ENCODE measurements at places on chromosomes 3 and 15. TPM values are rescaled to one million over a fixed set of nuclear protein-coding genes. Genes with fewer than 3 reads are reported as not detected.

- H3K27me3 ChIP-seq, result no peaks in the 10 kb centered on the region
- peaks cover 60% of the 10 kb centered on the region for H3K36me3 ChIP-seq
- H3K4me1 ChIP-seq, result peaks cover 3% of the 10 kb centered on the region
- no peak overlapping the region for H3K4me3 ChIP-seq
Measured at GRCh38 chr15:63678393-63678792, 81.2 kb downstream of the FBXL22 start.

DNA sequence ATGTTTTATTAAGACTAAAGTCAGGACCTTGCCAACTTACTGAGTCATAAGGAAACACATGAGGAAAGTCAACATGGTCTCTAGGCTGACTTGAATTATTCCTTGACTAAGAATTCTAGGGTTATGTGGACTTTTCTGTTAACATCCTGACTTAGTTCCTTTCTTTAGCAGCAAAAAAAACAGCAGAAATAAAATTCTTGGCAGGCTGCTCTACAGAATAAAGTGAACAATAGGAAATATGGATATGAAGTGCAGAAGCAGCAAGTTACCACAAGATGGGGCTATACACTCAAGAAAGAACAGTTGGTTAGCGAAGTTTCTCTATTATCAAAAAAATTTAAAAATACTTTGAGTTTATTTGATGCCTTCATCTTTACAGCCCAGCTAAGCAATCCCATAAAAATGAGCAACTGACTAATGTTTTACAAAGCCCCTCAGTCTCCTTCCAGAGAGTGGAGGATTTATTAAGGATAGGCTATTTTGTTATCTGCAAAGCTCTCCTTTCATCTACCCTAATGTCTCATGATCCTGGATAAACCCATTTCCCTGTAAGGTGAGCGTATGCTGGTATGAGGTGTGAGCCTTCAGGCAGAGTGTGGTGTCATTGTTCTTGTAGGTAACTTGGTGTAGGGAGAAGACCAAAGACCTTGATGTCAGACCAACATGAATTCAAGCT, 23.1 kb upstream of the MCCC1 start:
- peaks cover 3% of the 10 kb centered on the region for H3K4me1 ChIP-seq
- no peak overlapping the region for H3K4me3 ChIP-seq
- H3K36me3 ChIP-seq, result no peaks in the 10 kb centered on the region
- no peaks in the 10 kb centered on the region for H3K27me3 ChIP-seq
- no peak overlapping the region for H3K27ac ChIP-seq
- DNase-seq, result peak; percentile 60

- H3K27me3 ChIP-seq, result no peaks in the 10 kb centered on the region
- H3K36me3 ChIP-seq, result peaks cover 45% of the 10 kb centered on the region
- peak overlapping the region; percentile 10 for H3K27ac ChIP-seq
Measured at GRCh38 chr3:129305592-129306091, 27.0 kb downstream of the HMCES start.

DNA sequence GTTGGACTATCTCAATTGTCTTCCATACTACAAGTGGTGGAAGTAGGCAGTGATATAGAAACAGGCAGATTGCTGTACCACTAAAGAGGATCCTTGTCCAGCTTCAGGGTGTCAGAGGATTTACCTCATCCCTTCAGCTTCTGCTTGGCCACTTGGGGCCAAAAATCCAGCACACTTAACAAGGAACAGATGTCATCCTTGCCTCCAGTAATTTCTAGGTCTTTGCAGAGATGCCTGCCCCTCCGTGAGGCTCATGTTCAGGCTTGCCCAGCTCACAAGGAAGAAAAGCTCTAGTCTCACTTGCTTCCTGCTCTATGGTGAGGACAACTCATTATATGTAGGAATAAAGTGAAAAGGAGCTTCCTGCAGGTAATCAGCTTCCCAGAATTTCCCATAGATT, 510.3 kb downstream of the EPHA3 start:
- DNase-seq, result no peak
- peaks cover 10% of the 10 kb centered on the region for H3K4me1 ChIP-seq
- H3K27me3 ChIP-seq, result no peaks in the 10 kb centered on the region
- H3K27ac ChIP-seq, result no peak overlapping the region

- H3K27ac ChIP-seq, result no peak overlapping the region
- peak; percentile 67 for DNase-seq
- no peaks in the 10 kb centered on the region for H3K36me3 ChIP-seq
Measured at GRCh38 chr3:62556121-62556815, 182.9 kb upstream of the FEZF2 start.

STAC gene
- total RNA-seq, result 1.2 TPM

- H3K36me3 ChIP-seq, result no peaks in the 10 kb centered on the region
- H3K27me3 ChIP-seq, result no peaks in the 10 kb centered on the region
- H3K27ac ChIP-seq, result peak overlapping the region; percentile 98
- H3K4me3 ChIP-seq, result peak overlapping the region; percentile 89
- H3K4me1 ChIP-seq, result no peaks in the 10 kb centered on the region
Measured at GRCh38 chr3:17741621-17742101, 770 bp downstream of the TBC1D5 start.

- no peak overlapping the region for H3K4me3 ChIP-seq
- H3K4me1 ChIP-seq, result no peaks in the 10 kb centered on the region
- no peaks in the 10 kb centered on the region for H3K36me3 ChIP-seq
Measured at GRCh38 chr3:194541483-194541882, 54.7 kb upstream of the ATP13A3 start.

DNA sequence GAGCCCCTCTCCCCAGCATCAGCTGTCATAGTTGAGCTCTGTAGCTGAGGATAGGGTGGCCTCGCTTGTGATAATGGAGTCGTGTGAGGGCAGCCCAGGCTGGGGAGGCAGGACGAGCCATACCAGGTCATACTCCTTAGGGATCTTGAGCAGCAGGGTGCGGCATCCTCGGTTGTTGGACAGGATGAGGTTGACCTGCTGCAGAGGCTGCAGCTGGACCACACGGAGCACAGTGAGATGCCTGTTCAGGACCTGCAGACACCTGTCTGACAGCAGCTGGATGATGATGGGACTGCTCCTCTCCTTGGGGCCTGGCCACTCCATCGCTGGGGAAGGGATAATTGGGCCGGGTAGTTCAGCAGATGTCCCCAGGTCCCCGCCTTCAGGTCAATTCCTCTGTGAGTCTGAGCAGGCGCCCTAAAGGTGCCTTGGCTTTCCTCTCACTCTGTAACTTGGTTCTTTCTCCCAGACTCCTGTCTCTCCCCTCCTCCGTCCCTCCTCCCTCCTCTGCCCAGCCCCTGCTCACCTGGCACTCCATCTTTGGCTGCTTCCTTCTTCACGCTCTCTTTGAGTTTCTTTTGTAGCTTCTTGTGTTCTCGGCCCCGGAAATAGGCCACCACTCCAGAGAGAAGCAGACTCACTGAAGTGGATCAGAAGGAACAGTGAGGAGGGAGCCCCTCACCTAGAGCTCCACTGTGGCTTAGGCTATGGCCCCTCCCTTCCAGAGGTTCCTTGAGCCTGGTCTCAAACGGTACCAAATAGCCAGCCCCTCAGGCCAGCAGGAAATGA, 7.8 kb downstream of the DUOX2 start:
- no peak for DNase-seq
- no peaks in the 10 kb centered on the region for H3K4me1 ChIP-seq
- H3K27me3 ChIP-seq, result peaks cover 57% of the 10 kb centered on the region
- no peaks in the 10 kb centered on the region for H3K36me3 ChIP-seq
- H3K27ac ChIP-seq, result no peak overlapping the region

SLC6A11 gene
- 0.36 TPM for total RNA-seq

C3orf85 gene
- total RNA-seq, result not detected

LMAN1L gene
- total RNA-seq, result not detected

GRIP2 gene
- total RNA-seq, result 0.77 TPM

DNA sequence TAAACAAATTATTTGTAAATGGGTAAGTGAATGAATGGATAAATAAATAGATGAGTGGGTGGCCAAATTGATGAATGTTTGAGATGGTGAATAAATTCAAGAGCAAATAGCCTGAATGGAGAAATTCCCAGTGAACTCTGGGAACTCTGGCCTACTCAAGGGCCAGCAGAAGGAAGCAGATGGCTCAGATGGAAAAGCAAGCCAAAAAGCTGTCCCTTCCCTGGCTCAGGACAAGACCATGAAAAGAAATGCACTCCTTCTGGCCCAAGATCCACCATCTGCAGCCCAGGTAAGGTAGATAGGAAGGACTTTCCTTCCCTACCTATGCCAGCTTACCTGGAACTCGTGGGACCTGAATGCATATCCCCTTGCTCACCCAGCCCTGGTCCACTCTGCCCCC, 37.6 kb upstream of the CLDN18 start:
- DNase-seq, result no peak
- H3K4me1 ChIP-seq, result no peaks in the 10 kb centered on the region
- H3K4me3 ChIP-seq, result no peak overlapping the region
- no peaks in the 10 kb centered on the region for H3K27me3 ChIP-seq
- no peak overlapping the region for H3K27ac ChIP-seq
- H3K36me3 ChIP-seq, result no peaks in the 10 kb centered on the region

DNA sequence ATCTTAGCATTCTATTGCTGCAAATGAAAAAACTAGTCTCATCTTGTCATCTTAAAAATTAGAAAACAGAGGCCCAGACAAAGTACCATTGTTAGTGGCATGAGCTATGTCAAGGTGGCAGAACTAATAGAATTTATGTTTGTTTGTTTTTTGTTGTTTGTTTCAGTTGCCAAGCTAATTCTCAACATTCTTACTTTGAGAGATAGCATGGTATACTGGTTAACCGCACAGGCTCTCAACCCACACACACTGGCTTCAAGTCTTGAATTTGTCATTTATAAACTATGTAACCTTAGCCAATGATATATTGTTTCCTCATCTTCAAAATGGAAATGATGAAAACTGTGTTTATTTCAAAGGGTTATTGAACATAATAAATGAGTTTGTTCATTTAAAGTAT, 367.6 kb upstream of the PLSCR5 start:
- H3K4me3 ChIP-seq, result no peak overlapping the region
- H3K27me3 ChIP-seq, result no peaks in the 10 kb centered on the region
- DNase-seq, result no peak
- H3K27ac ChIP-seq, result no peak overlapping the region

- peaks cover 15% of the 10 kb centered on the region for H3K36me3 ChIP-seq
- H3K4me1 ChIP-seq, result peaks cover 64% of the 10 kb centered on the region
- H3K27ac ChIP-seq, result peak overlapping the region; percentile 87
- no peak overlapping the region for H3K4me3 ChIP-seq
Measured at GRCh38 chr15:40087991-40088928, 20.4 kb downstream of the BMF start.

PTX3 gene
- 2.5 TPM for total RNA-seq

GNAT1 gene
- total RNA-seq, result 0.42 TPM

GRCh38 chr3:22450786-22451400, 699.9 kb upstream of the ZNF385D start:
- no peak overlapping the region for H3K27ac ChIP-seq
- H3K4me1 ChIP-seq, result no peaks in the 10 kb centered on the region
- no peaks in the 10 kb centered on the region for H3K27me3 ChIP-seq

- H3K4me1 ChIP-seq, result no peaks in the 10 kb centered on the region
- no peak overlapping the region for H3K27ac ChIP-seq
- DNase-seq, result no peak
- H3K27me3 ChIP-seq, result peaks cover 9% of the 10 kb centered on the region
- H3K36me3 ChIP-seq, result no peaks in the 10 kb centered on the region
- H3K4me3 ChIP-seq, result no peak overlapping the region
Measured at GRCh38 chr15:42590619-42591237, 15.3 kb downstream of the STARD9 start.

- H3K4me3 ChIP-seq, result no peak overlapping the region
- H3K27me3 ChIP-seq, result no peaks in the 10 kb centered on the region
- peaks cover 6% of the 10 kb centered on the region for H3K4me1 ChIP-seq
- no peak overlapping the region for H3K27ac ChIP-seq
Measured at GRCh38 chr3:89340408-89340807, 233.0 kb downstream of the EPHA3 start.

DNA sequence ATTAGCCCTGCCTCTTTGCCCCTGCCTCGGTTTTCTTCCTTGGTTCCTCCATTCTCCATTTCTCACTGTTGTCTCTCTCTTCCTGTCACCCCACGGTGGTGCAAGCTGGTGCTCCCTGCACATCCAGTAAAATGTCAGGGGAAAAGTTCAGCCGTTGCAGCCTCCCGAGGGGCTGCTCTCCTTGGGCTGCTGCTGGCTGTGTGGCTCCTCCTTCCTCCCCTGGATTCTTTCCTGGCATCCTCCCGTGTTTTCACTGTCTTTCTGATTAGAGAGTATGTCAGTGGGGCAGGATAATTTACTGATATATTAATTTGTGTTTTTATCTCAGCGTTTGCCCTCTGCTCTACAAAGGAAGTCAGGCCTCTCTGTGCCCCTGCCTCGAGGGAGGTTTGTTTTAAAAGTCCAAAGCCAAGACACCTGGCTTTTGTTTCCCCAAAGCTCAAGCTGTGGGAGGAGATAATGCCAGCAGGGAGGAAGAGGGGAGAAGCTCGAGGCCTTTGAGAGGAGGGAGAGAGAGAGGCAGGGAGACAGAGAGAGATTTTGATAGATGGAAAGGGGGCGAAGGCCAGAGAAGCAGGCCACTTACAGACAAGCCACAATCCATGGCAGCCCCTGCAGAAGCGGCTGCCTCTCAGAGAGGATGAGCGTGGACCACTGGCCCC, 150.3 kb upstream of the NR2F2 start:
- no peak overlapping the region for H3K27ac ChIP-seq
- no peaks in the 10 kb centered on the region for H3K36me3 ChIP-seq
- no peaks in the 10 kb centered on the region for H3K27me3 ChIP-seq

GRCh38 chr3:134650431-134651346, at the start of gene KY:
Gene KY (minus strand): TSS chr3:134651022. CDS start chr3:134650960, 62 bp downstream.
- H3K36me3 ChIP-seq, result no peaks in the 10 kb centered on the region
- no peak within 1 kb of the TSS for H3K27ac ChIP-seq
- H3K4me1 ChIP-seq, result peaks cover 5% of the 10 kb centered on the region
- H3K4me3 ChIP-seq, result peak within 1 kb of the TSS; percentile 66
- peaks cover 100% of the 10 kb centered on the region for H3K27me3 ChIP-seq

DNA sequence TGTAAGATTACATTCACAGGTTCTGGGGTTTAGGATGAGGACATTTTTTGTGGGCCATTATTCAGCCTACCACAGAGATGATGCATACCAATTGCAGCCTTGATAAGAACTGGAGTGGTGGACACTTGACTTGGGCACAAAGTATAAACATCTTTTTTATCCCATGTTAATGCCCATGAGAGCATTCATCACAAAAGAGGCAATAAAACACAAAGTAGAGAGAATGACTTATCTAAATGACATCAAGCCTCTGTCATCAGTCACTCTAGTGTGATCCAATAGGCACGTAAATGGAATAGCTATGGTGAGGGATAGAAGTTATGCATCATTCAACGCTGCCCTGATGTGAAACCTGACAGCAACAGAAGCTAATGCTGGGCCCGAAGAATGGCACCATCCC, 25.8 kb downstream of the VEPH1 start:
- H3K4me3 ChIP-seq, result no peak overlapping the region
- H3K4me1 ChIP-seq, result no peaks in the 10 kb centered on the region
- no peaks in the 10 kb centered on the region for H3K27me3 ChIP-seq
- no peak overlapping the region for H3K27ac ChIP-seq

CX3CR1 gene
- not detected for total RNA-seq

LIPC gene
- total RNA-seq, result not detected

GRCh38 chr3:127233371-127233770, 40.4 kb downstream of the PRR23E start:
- no peak overlapping the region for H3K27ac ChIP-seq
- H3K4me1 ChIP-seq, result no peaks in the 10 kb centered on the region
- peaks cover 13% of the 10 kb centered on the region for H3K27me3 ChIP-seq
- peak; percentile 79 for DNase-seq
- no peak overlapping the region for H3K4me3 ChIP-seq

GRCh38 chr3:58484045-58484721, 7.7 kb upstream of the KCTD6 start:
- peaks cover 2% of the 10 kb centered on the region for H3K4me1 ChIP-seq
- H3K4me3 ChIP-seq, result no peak overlapping the region
- no peaks in the 10 kb centered on the region for H3K36me3 ChIP-seq
- H3K27me3 ChIP-seq, result no peaks in the 10 kb centered on the region
- DNase-seq, result no peak
- H3K27ac ChIP-seq, result no peak overlapping the region
